ENCODE measurements at places on chromosomes 2 and 18.

- DNase-seq = no peak
Measured at GRCh38 chr18:31596081-31596872, 4.6 kb downstream of the TTR start.

DNA sequence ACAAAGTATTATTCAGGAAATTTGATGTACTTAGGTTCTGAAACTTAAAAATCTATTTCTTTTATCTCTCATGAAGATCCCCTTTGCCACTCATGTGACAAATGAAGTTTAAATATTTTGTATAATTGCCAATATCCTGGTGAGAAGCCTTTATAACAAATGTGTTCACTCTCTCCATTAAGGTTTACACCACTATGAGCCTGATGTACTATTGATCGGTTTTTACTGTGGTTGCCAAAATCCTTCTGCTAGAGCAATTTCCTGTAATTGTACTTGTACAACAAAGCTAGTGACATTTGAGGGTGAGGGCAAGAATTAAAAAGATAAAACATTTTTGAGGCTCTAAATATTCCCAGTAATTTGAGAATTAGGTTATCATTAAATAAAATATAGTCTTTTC is 222.3 kb upstream of the CDH19 start:
- DNase-seq = no peak

- no peak for DNase-seq
Measured at GRCh38 chr2:173568054-173568453, 213.4 kb downstream of the CDCA7 start.

DNA sequence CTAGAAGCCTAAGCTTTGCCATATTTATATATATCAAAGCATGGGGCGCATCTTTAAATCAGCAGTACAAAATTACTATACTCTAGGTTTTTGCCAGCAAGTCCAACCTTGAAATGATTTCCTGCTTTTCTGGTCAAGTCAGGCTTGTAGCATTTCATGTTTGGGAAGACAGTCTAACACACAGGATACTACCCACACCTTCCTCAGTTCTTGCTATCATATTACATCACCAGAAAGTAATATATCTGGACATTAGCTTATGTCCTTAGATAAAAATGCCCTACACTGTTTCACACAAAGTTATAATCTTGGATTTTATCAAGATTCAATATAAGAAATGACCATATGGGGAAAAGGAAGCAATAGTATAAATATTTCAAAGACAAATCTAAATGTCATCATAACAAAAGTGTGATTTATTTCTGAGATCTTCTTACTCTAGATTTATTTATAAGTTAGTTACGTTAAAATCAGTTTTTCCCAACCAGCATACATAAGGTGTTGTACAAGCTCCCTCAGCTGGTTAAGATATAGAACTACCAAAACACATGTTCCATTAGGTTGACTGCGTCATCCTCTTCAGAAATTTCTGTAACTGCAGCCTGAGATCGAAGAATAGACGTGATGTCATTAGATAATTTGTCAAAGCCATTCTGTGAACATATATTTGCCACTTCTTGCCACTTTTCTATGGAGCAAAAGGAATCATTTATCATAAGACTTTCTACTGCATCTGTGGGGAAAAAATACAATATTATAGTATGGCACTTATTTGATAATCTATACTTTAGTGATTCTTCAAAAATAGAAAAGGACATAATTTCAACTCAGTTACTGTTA is 56.6 kb downstream of the CLHC1 start:
- no peak for DNase-seq

- DNase-seq = no peak
Measured at GRCh38 chr2:142218471-142218870, 87.7 kb upstream of the LRP1B start.

DNA sequence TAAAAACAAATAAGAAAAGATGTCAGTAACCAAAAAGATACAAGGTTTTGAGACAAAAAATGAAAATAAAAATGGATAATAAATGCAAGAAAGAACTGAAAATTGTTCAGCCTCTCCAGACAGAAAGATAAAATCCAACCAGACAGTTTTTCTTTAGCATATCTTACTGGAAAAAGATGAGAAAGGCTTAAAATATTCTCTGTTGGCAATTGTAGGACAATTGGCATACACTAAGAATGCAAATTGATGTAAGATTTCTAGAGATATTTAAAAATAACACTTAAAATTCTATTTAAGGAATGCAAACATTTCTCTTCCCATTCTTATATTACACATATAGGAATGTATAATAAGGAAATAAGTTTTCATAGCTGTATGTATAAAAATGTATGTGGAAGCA is 590.6 kb downstream of the DSC3 start:
- no peak for DNase-seq

Data from bone marrow (tissue), 2 donors.